ENCODE measurements at places on chromosomes 11 and 22. TPM values are rescaled to one million over a fixed set of nuclear protein-coding genes. Genes with fewer than 3 reads are reported as not detected.

GRCh38 chr22:45183974-45184373 is 20.2 kb downstream of the NUP50 start:
- no peaks in the 10 kb centered on the region for H3K4me1 ChIP-seq
- H3K27ac ChIP-seq, result no peak overlapping the region
- no peak for DNase-seq
- H3K36me3 ChIP-seq, result peaks cover 4% of the 10 kb centered on the region
- H3K4me3 ChIP-seq, result no peak overlapping the region

- no peak for DNase-seq
- peak overlapping the region; percentile 39 for H3K27ac ChIP-seq
- H3K36me3 ChIP-seq, result no peaks in the 10 kb centered on the region
- H3K4me3 ChIP-seq, result no peak overlapping the region
- H3K4me1 ChIP-seq, result peaks cover 34% of the 10 kb centered on the region
These were observed 245.5 kb downstream of the SOX6 start for GRCh38 chr11:16110886-16111285.

DNA sequence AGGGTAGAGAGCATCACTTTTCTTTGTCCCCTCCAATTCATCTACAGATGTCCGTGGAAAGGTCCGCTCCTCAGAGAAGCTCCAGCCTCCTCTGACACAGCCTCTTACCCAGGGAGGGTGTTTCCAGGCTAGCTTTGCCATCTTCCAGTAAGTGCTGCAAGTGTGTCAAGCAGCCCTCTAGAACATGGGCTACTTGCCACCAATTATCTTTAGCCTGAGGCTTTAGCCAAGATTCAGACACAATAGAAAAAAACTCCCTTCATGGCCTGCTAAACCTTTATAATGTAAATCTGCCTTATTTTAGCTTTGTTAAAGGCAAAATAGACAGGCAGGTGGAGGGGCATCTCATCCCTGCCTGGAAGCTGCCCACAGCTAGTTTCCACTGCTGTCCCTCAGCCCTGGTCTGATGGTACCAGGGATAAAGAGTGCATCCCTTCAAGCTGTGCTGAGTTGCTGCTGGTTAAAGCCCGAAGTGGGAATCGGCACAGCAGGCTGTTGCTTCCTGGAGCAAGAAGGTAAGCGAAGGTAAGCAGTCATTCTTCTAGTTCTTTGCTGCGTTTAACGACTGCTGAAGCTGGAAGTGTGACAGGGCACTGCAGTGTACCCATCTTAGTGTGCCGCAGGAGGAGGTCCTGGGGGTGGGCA is 190.1 kb upstream of the E2F8 start:
- H3K27me3 ChIP-seq, result peaks cover 9% of the 10 kb centered on the region
- DNase-seq, result no peak
- H3K4me1 ChIP-seq, result no peaks in the 10 kb centered on the region
- H3K27ac ChIP-seq, result no peak overlapping the region
- no peak overlapping the region for H3K4me3 ChIP-seq

- H3K36me3 ChIP-seq, result peaks cover 16% of the 10 kb centered on the region
- no peaks in the 10 kb centered on the region for H3K27me3 ChIP-seq
- H3K4me1 ChIP-seq, result peaks cover 3% of the 10 kb centered on the region
These were observed 8.9 kb upstream of the FXYD2 start for GRCh38 chr11:117833401-117833891.

RASSF10 gene
- 0.28 TPM for total RNA-seq

- H3K4me3 ChIP-seq, result no peak overlapping the region
- H3K27me3 ChIP-seq, result no peaks in the 10 kb centered on the region
- H3K27ac ChIP-seq, result no peak overlapping the region
- H3K4me1 ChIP-seq, result peaks cover 27% of the 10 kb centered on the region
- no peaks in the 10 kb centered on the region for H3K36me3 ChIP-seq
- DNase-seq, result no peak
These were observed 57.0 kb downstream of the SOX6 start for GRCh38 chr11:16299390-16299789.

NXPE1 gene
- not detected for total RNA-seq

MUC2 gene
- total RNA-seq, result not detected

LRRC74B gene
- total RNA-seq, result not detected

DNA sequence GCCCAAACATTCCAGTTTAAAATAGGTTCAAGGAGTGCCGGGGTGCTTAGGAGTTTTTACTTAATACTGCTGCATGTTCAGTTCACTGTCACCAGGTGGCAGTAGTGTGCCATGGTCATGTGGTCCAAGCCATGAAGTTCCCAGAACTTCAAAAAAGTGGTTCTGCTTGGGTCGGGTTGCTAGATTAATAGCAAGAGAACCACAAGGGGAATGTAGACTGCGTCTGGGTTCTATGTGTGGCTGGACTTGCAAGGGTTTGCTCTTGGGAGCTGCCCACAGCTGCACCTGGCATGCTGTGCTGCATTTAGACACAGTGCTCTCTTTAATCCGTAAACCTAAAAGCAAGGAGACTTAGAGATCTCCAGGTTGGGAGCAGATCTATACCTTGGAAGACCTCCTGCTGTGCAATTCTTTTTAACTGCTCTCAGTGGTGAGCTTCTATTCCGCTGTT is 6.5 kb upstream of the SPON1 start:
- H3K27ac ChIP-seq, result no peak overlapping the region
- no peaks in the 10 kb centered on the region for H3K36me3 ChIP-seq
- H3K4me3 ChIP-seq, result no peak overlapping the region
- peak; percentile 65 for DNase-seq

DNA sequence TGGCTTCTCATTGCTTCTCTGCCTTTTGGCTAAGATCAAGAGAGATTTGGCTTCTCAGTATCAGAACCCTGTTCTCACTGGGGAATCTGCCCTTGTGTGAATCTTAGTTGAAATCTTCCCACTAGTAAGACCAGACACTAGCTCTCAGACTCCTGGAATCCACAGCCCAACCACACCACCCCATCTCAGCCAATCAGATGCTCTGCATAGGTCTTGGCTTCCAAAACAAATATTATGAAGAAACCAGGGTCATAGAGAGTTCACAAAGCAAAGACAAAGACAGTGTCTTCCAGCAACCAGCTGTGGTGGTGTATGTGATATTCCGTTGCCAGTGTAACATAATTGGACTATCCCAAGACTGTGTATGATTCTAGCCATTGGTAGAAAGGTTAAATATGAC is 5.4 kb downstream of the OR8B12 start:
- no peaks in the 10 kb centered on the region for H3K27me3 ChIP-seq
- no peaks in the 10 kb centered on the region for H3K36me3 ChIP-seq
- H3K4me1 ChIP-seq, result no peaks in the 10 kb centered on the region
- H3K27ac ChIP-seq, result no peak overlapping the region
- DNase-seq, result no peak

H19 gene
- 350 TPM for total RNA-seq

- H3K4me3 ChIP-seq, result no peak overlapping the region
- H3K27me3 ChIP-seq, result no peaks in the 10 kb centered on the region
These were observed 141.7 kb upstream of the GRIA4 start for GRCh38 chr11:105468154-105468553.

OR5T1 gene
- not detected for total RNA-seq

GRCh38 chr22:19943082-19944026 is 1.7 kb upstream of the TXNRD2 start:
- no peak for DNase-seq
- H3K4me1 ChIP-seq, result peaks cover 37% of the 10 kb centered on the region
- peak overlapping the region; percentile 95 for H3K4me3 ChIP-seq
- H3K27ac ChIP-seq, result peak overlapping the region; percentile 85

KCNK4 gene
- not detected for total RNA-seq

GRCh38 chr11:23574149-23574548 is 713.9 kb upstream of the CCDC179 start:
- H3K4me1 ChIP-seq, result no peaks in the 10 kb centered on the region
- no peaks in the 10 kb centered on the region for H3K27me3 ChIP-seq
- DNase-seq, result no peak
- no peaks in the 10 kb centered on the region for H3K36me3 ChIP-seq
- H3K4me3 ChIP-seq, result no peak overlapping the region
- no peak overlapping the region for H3K27ac ChIP-seq

GRCh38 chr11:10617551-10617950 is 49.1 kb upstream of the LYVE1 start:
- no peaks in the 10 kb centered on the region for H3K27me3 ChIP-seq
- no peak overlapping the region for H3K27ac ChIP-seq
- H3K36me3 ChIP-seq, result no peaks in the 10 kb centered on the region
- peaks cover 41% of the 10 kb centered on the region for H3K4me1 ChIP-seq
- DNase-seq, result no peak

CEND1 gene
- total RNA-seq, result not detected

DNA sequence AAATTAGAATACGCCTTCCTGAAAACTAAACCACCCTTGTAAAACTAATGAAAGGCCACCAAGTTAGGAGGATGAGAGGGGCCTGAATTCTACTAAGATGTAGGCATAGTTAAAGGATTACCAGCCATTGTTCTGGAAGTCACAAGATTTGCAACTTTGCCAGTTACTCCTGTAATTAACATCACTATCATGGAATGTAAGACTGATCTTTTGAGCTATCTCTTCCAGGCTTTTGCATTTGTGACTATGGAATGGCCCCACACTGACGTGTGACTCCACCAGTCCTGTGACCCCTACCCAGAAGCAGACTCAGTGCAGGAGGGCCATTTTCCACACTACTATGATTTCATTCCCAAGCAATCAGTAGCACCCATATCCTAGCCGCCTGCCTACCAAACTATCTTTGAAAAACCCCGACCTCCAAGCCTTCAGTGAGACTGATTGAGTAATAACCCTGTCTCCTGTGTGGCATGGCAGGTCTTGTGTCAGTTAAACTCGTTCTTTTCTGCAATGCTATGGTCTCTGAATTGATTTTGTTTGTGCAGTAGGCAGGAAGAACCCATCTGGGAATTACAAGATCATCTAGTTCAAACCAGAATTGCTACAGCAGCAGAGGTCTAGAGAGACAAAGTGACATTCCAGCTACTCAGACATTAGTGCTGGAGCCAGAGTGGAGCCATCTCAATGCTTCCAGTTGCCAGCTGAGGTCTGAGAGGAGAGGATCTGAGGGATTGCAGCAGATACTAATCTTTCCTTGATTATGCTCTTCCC is 1.9 kb upstream of the CTSF start:
- no peaks in the 10 kb centered on the region for H3K27me3 ChIP-seq
- DNase-seq, result no peak
- H3K4me1 ChIP-seq, result peaks cover 10% of the 10 kb centered on the region
- H3K36me3 ChIP-seq, result no peaks in the 10 kb centered on the region

C11orf86 gene
- not detected for total RNA-seq

GRCh38 chr11:64539711-64540427 is 51.2 kb upstream of the SLC22A12 start:
- no peak overlapping the region for H3K27ac ChIP-seq
- no peak for DNase-seq
- peaks cover 32% of the 10 kb centered on the region for H3K27me3 ChIP-seq
- H3K36me3 ChIP-seq, result no peaks in the 10 kb centered on the region
- H3K4me3 ChIP-seq, result no peak overlapping the region

- H3K4me1 ChIP-seq, result peaks cover 41% of the 10 kb centered on the region
- H3K27ac ChIP-seq, result no peak overlapping the region
- no peak for DNase-seq
- no peak overlapping the region for H3K4me3 ChIP-seq
These were observed 129.7 kb downstream of the TRIM44 start for GRCh38 chr11:35792148-35792845.

- no peak overlapping the region for H3K4me3 ChIP-seq
- H3K4me1 ChIP-seq, result no peaks in the 10 kb centered on the region
- no peak for DNase-seq
- no peak overlapping the region for H3K27ac ChIP-seq
- no peaks in the 10 kb centered on the region for H3K36me3 ChIP-seq
These were observed 26.5 kb upstream of the SOX6 start for GRCh38 chr11:16382638-16383380.

APOL5 gene
- total RNA-seq, result not detected

DNA sequence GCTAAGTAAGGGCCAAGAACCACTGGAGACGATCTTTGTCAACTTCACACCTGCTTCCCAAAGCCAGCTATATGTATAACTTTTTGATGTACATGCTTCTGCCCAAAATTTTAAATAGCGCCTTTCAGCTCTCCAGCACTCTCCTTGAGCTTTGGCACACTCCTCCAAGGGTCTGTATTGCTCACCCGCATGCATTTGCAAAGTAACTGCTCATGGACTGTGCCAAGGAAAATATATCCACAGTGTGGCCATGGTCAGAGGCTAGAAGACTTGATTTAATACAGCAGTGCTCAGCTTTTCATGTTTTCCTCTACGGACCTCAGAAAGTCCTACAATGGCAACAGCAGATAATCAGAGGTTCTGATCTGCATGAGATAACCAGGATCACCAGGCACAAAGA is 550.1 kb downstream of the SOX6 start:
- no peak overlapping the region for H3K4me3 ChIP-seq
- no peaks in the 10 kb centered on the region for H3K27me3 ChIP-seq
- H3K27ac ChIP-seq, result no peak overlapping the region
- no peaks in the 10 kb centered on the region for H3K4me1 ChIP-seq
- no peak for DNase-seq

GRCh38 chr11:64055077-64055476 is 19.3 kb downstream of the FLRT1 start:
- no peaks in the 10 kb centered on the region for H3K27me3 ChIP-seq
- H3K36me3 ChIP-seq, result no peaks in the 10 kb centered on the region
- peaks cover 37% of the 10 kb centered on the region for H3K4me1 ChIP-seq

EFEMP2 gene
- total RNA-seq, result 88.0 TPM

- H3K4me1 ChIP-seq, result no peaks in the 10 kb centered on the region
- H3K4me3 ChIP-seq, result no peak overlapping the region
- no peak overlapping the region for H3K27ac ChIP-seq
- no peak for DNase-seq
- H3K27me3 ChIP-seq, result no peaks in the 10 kb centered on the region
These were observed 219.5 kb downstream of the DLG2 start for GRCh38 chr11:85407648-85408047.

- H3K27me3 ChIP-seq, result no peaks in the 10 kb centered on the region
- peak; percentile 73 for DNase-seq
- H3K27ac ChIP-seq, result no peak overlapping the region
- no peak overlapping the region for H3K4me3 ChIP-seq
- H3K36me3 ChIP-seq, result no peaks in the 10 kb centered on the region
These were observed 19.5 kb downstream of the IL17REL start for GRCh38 chr22:49992921-49993648.

TSPAN32 gene
- 21.8 TPM for total RNA-seq

ACR gene
- total RNA-seq, result not detected

KDM4D gene
- total RNA-seq, result 0.79 TPM

GRCh38 chr11:62147545-62147944 is 23.7 kb downstream of the INCENP start:
- no peaks in the 10 kb centered on the region for H3K27me3 ChIP-seq
- no peak overlapping the region for H3K27ac ChIP-seq
- H3K36me3 ChIP-seq, result peaks cover 100% of the 10 kb centered on the region

PRAME gene
- not detected for total RNA-seq

DNA sequence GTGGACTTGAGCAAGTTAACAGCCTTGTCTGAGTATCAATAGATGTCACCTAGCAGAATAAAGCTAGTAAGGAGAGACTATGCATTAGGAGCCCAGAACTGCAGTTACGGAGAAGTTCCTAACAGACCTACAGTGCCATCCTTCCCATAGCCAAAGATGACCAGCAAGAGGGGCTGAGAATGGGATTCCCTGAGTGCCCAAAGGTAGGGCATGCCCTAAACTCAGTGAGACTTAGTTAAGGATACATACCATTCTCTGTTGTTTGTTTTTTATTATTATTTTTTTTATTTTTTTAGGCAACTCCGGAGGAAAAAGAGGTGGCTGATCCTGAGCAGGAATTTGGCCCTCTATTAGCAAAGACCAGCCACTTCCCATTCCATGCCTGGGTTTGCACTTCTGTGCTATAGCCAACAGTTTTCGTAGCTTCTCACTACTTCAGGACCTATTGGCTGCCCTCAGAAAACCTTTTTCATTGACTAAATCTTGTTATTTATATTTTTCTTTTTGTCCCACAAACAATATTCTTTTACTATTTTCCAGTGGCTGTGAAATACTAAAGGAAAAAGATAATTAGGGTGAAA is 33.3 kb upstream of the CCDC34 start:
- peak overlapping the region; percentile 16 for H3K27ac ChIP-seq

- peak; percentile 42 for DNase-seq
- H3K36me3 ChIP-seq, result no peaks in the 10 kb centered on the region
- peaks cover 41% of the 10 kb centered on the region for H3K4me1 ChIP-seq
- H3K27ac ChIP-seq, result peak overlapping the region; percentile 62
These were observed 109.3 kb upstream of the CRYBB3 start for GRCh38 chr22:25090225-25090890.
